NCI-H1417 treated with DMSO at 0.1 percent for 48 hours (cell line): ENCODE measurements at places on chromosomes 1 and 21.
A peak's percentile ranks its signal among the peaks of the same experiment; 100 is the strongest.

- DNase-seq, result no peak
Measured at GRCh38 chr1:230824919-230825721, 43.2 kb downstream of the C1orf198 start.

DNA sequence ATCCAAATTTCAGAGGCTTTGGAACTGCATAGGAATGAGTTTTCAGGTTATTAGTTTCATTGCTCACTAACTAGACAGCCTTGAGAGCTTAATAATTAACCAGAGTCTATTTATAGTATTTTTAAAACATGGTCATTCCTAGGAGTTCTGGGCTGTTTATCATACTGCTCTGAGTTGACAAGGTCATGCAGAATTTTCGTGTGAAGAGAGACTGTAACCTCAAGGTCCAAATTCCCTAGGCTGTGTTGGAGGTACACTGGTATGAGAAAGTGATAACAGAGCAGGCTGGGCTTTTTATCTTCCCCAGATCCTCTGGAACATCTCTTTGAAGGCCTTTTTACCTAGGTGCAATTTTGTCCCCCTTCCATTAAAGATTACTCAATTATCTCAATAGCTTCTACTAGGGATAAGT is 736.3 kb downstream of the LTN1 start:
- no peak for DNase-seq

- no peak for DNase-seq
Measured at GRCh38 chr21:28174701-28175100, 818.0 kb downstream of the LTN1 start.

DNA sequence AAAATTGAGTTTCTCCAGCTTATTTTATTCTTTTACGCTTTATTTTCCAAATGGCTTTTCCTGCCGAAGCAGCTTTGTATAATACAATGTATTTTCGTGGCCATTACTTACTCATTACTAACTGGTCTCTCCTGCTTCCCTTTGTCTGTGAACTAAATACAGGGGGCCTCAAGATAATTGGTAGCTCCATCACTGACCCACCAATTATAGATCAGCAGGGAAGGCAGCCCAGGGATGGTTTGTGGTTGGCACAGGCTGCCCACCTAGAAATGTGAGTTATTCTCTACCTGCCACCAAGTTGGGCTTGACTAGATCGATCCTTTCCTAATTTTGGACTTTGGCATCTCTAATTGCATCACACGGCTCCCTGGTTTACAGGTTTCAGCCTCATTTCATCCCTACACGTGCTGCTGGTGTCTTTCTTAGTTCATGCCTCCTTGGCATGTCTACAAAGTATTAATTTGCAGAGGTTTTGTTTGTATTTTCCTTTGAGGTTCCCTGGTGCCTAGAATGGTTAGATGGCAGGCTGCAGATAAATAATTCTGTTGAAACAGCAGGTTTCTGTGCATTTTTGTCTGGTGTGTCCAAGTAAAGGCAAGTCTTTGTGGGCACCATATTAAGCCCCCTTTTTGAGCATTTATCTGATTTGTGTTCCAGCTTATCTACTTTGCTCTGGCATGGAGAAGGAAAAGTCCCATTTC is 35.2 kb downstream of the PEX14 start:
- DNase-seq, result peak; percentile 49

GRCh38 chr1:178096421-178096820 is 2.5 kb downstream of the RASAL2 start:
- DNase-seq, result no peak

DNA sequence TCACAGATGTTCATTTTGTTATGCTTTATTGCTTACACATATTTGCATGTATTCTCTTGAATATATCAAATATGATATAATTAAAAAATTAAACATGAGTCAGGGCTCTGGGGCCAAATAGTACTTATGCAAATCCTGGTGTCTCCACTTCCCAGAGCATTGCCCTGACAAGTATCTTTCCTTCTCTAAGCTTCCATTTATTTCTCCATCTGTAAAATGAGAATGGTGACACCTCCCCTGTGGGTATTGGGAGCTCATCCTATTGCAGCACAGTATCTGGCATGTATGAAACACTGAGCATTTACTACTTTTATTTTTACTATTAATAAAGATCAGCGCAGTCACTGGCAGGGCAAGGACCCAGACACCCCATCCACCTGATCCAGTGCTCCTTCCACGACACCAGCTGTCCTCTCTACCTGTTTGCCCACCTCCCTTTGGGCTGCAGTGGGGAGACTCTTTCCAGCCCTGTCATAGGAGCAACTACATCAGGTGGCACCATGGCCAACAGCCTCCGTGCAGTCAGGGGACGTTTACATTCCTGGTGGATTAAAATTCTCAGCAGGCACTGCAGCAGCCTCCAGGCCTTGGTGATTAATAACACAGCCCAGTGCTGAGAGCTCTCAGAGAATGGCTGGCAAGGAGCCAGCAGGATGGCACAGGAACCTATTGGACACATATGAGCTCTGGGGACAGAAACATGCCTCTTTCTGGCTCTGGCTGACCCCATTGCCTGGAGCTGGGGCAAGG is 113.0 kb downstream of the DMRTB1 start:
- DNase-seq, result no peak

GRCh38 chr1:22117851-22118250 is 25.0 kb downstream of the WNT4 start:
- DNase-seq, result no peak

DNA sequence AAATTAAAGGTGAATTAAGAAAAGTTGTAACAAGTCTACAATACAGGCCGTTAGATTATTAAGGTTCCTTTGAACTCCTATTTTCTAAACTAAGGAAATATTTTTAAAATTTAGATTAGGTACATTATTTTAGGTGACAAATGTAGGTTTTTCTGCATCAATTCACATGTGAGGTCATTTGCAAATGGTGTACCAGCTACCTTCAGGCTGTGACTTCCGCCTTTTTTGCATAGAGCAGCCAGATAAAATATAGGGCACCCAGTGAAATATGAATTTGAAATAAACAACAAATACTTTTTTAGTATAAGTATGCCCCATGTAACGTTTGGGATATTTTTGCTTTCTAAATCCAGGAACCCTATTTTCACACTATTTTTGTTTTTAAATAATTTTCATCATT is 544.0 kb downstream of the LMO4 start:
- no peak for DNase-seq

GRCh38 chr1:183537405-183537804 is 52.9 kb downstream of the NCF2 start:
- DNase-seq, result no peak

- DNase-seq, result peak; percentile 3
Measured at GRCh38 chr1:205042911-205043806, at the start of gene CNTN2. Gene CNTN2 (plus strand): TSS chr1:205043212. CDS start chr1:205053186, 9,974 bp downstream.

- no peak for DNase-seq
Measured at GRCh38 chr1:50084389-50084788, 24.3 kb upstream of the ELAVL4 start.

DNA sequence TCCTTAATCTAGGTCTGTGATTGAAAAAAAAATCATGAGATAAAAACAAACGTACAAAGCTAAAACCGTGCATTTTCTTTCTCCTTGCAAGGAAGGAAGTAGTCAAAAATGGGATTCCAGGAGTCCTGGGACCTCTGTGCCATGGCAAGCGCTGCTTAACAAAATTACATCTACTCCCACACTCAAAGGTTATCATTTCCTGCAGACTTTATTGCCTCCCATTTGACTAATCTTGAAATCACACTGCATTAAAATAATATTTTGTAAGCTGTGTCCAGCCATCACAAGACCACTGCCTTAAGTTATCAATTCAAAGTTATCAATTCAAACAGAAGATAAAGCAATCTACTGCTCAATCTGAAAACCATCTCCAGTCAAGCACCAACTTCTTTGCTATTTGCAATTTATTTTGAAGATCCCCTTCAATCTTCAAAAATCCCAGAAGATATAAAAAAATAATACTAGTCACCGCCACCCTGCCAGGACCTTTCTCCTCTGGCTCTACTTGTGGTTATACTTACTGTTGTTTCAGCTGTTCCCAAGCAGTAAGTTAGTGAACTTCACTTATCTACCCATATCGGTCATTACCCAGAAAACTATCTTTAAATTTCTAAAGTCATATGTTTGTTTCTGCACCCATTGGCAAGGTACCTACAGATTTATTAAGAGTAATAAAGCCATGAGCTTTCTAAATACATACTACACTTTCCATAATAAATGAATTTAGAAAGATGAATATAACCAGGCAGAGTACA is 38.1 kb upstream of the RAP1GAP start:
- no peak for DNase-seq

- DNase-seq, result no peak
Measured at GRCh38 chr1:96041470-96041869, 680.1 kb upstream of the PTBP2 start.

GRCh38 chr1:235106457-235106856 is 22.2 kb downstream of the TOMM20 start:
- DNase-seq, result no peak

- DNase-seq, result no peak
Measured at GRCh38 chr1:67489643-67490042, 59.4 kb upstream of the SERBP1 start.

GRCh38 chr1:175521249-175522040 is 221.9 kb downstream of the TNR start:
- DNase-seq, result no peak

- no peak for DNase-seq
Measured at GRCh38 chr1:119582801-119583200, 65.3 kb downstream of the ZNF697 start.

GRCh38 chr1:67787746-67788145 is 45.5 kb downstream of the GNG12 start:
- no peak for DNase-seq

DNA sequence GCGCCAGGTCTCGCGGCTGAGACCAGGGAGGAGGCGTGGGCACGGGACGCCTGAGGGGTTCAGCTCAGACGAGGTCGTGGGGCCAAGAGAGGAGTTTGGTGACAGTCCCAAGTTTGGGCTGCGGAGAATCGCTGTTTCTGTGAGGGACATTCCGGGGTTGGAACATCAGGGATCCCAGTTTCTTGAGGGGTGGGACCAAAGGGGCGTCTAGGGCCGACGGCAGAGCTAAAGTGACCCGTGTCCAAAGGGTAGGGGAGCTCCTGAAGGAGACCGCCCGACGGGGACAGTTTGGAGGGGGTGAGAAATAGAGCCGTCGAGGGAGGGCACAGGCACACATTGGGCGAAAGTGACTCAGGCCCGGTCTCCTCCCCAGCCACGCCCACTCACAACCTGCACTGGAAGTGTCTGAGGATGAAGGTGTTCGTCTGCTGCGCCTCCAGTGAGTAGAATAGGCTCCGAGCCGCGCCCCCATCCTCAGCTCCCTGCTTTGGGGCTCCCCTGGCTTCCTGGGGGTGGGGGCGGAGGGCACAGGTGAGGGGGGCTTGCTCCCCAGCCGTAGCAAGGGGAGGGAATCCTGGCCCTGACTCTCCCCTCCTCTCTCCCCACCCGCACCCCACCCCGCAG is 7.0 kb downstream of the EFNA3 start:
- DNase-seq, result no peak

- DNase-seq, result no peak
Measured at GRCh38 chr1:2927393-2928360, 93.6 kb upstream of the ACTRT2 start.

- no peak for DNase-seq
Measured at GRCh38 chr1:63135174-63135512, 187.2 kb upstream of the FOXD3 start.

- no peak for DNase-seq
Measured at GRCh38 chr1:91689641-91690481, 189.2 kb downstream of the CDC7 start.

DNA sequence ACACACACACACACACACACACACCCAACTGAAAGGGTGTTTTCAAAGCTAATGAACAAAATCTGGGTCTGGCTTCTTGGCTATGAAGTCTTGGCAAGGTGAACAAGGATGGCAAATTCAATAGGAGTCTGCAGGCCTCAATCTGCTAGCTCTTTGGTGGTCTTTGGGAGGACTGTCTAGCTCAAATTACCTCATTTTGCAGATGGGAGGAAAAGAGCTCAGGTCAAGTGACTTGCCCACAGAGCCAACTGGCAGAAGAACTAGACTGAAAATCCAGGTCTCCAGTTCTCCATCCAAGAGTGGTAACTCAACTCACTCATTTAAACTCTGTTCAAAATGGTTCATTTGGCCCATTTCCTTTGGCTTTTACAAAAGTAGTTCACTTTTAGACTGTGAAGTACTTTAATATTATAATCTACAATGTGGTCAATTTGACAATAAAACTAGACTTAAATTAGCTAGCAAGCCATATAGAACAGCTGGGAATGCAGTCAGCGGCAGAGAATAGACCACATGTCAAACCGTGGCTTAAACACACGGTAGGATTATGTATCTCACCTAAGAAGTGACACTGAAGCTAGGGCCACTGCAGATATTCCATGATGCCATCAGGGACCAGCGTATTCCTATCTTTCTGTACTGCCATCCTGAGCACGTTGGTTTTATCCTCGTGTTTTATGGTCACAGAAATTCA is 112.9 kb downstream of the APP start:
- no peak for DNase-seq

DNA sequence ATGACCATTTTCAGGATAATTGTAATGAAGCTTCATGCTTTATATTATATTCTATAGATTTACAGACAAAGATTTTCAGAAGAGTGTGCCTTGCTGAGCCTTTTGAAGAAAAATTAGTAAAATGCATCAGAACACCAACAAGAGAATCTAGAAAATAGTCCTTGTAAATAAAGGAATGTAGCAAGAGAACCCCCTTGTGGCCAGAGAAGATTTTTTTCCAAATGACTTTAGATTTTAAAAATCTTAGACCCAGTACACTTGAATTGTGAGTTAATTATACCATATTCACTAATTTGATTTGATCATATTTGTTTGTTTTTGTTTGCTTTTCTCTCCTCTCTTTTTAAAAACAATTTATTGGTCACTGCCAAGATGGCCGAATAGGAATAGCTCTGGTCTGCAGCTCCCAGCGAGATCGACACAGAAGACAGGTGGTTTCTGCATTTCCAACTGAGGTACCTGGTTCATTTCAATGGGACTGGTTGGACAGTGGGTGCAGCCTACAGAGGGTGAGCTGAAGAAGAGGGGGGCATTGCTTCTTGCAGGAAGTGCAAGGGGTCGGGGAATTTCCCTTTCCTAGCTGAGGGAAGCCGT is 12.8 kb upstream of the IFI44L start:
- no peak for DNase-seq

DNA sequence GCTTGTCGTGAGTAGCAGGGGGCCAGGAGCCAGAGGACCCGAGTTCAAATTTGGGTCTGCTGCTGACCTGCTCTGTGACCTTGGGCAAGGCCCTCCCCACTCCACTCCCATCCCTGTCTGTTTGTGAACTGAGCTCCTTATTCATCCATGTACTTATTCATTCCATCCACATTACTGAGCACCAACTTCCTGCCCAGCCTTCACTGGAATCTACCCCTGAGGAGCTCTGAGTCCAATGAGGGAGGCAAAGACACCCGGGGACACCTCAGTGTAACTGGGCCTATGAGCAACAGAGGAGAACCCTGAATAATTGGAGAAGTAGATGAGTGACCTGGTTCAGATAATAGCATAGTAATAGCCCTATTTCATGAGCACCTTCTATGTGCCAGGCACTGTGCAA is 8.9 kb downstream of the BSND start:
- DNase-seq, result no peak

DNA sequence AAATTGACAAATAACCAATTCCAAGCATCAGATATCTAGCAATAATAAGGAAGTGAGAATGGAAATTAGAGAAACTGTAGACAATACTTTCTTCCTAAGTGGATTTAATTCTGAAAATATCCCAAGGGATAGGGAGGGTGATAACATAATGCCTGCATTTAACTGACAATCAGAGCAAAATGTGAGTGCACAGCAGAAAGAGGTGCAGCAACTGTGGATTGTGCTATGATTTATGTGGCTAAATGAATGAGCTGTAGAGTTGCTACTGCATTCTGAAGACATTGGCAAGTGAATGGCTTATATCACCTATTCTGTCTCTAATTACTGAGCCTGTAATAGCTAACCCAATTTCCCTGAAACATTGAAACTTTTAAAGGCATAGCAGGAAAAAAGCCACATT is 39.0 kb downstream of the OLFM3 start:
- no peak for DNase-seq

GRCh38 chr1:19648689-19649088 is 4.6 kb downstream of the NBL1 start:
- no peak for DNase-seq
